Lung (tissue), 17 donors: ENCODE measurements at places on chromosomes 4 and X. TPM values are rescaled to one million over a fixed set of nuclear protein-coding genes. Genes with fewer than 3 reads are reported as not detected.

Gene OPN1MW3
- not detected for total RNA-seq

Gene GAR1
- 11.5 TPM for total RNA-seq

Gene PAK3
- 1.4 TPM for total RNA-seq

Gene IL2RG
- 25.8 TPM for total RNA-seq

Gene EFHC2
- 7.5 TPM for total RNA-seq

Gene EDA2R
- 1.9 TPM for total RNA-seq

Gene GAGE12E
- total RNA-seq = not detected

Gene SOWAHD
- total RNA-seq = 1.4 TPM

Gene SCRG1
- 0.64 TPM for total RNA-seq

Gene OTC
- total RNA-seq = 1.2 TPM

Gene NAP1L5
- total RNA-seq = 8.8 TPM

Gene ADGRL3
- 59.9 TPM for total RNA-seq

Gene CDKL5
- 37.3 TPM for total RNA-seq

Gene MSX1
- total RNA-seq = 4.0 TPM

Gene TLR8
- total RNA-seq = 6.6 TPM

Gene DUSP21
- total RNA-seq = not detected
